SK-N-DZ (cell line): ENCODE measurements at places on chromosomes 1 and 21.

DNA sequence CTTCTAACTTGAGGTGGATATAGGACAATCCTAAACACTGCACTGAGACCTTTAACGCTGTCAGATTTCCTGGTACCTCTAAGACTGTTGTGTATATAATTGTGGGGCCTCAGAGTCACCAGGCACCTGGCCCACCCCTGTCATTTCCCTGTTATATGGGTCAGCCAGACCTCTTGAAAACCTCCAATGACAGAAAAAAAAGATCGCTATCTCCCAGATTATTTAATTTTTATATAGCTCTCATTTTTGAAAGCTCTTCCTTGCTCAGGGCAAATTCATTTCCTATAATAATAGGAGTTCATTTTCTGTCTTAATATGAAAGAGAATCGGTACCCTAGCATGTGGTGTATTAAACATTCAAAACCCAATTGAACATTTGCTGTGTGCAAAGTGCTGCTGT, 56.7 kb downstream of the ZP4 start:
- DNase-seq = peak; percentile 15

- no peak for DNase-seq
These were observed 61.3 kb downstream of the ASTN1 start for GRCh38 chr1:177103005-177103852.

GRCh38 chr1:210650403-210650802, 321.7 kb downstream of the HHAT start:
- DNase-seq = no peak

DNA sequence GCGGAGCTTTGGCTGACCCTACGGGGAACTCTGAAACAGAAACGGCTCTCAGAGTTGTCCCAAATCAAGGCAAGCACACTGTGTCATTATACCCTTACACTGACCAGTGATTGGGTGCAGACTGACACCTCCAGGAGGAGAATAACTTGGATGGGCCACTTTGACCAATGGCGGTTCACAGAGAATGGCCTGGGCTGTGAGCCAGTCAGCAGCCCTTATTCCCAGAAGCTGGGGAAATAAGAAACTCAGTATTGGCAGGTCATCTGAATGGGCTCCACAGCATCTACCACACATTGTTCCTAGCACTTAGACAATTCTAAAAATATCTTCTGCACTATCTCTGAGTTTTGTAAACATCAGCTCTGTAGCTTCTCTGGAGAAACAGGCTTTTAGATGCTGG, 265.2 kb downstream of the ADGRL2 start:
- DNase-seq = no peak

- DNase-seq = peak; percentile 28
These were observed 501.8 kb upstream of the ZRANB2 start for GRCh38 chr1:71582673-71583072.

DNA sequence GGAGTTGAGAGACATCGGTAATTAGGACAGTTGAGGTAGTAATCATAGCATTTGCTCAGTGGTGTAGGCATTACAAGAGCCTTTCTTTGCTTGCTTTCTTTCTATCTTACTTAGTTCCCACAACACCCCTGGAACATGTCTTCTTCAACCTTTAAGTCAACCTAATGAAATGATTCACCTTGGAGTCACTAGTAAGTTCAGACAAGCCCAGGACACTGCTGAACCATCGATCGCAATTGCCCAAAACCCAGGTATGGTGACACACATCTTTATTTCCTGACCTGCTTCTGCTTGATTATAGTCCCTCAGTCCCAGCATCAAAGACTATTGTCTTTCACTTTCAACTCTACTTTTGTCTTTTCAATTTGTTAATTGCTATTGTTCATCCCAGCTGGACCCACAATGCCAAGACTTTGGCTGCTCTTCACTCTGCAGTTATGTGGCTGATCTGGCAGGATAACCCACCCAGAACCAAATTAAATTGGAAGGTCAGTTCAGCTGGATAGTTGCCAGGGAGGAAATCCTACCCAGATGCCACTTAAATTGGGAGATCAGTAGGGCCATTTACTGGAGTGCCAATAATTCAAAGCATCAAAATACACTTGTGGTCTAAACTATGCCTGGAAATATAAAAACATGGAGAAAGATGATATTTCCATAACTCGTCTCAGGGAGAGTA, 272.9 kb downstream of the RWDD3 start:
- DNase-seq = no peak

DNA sequence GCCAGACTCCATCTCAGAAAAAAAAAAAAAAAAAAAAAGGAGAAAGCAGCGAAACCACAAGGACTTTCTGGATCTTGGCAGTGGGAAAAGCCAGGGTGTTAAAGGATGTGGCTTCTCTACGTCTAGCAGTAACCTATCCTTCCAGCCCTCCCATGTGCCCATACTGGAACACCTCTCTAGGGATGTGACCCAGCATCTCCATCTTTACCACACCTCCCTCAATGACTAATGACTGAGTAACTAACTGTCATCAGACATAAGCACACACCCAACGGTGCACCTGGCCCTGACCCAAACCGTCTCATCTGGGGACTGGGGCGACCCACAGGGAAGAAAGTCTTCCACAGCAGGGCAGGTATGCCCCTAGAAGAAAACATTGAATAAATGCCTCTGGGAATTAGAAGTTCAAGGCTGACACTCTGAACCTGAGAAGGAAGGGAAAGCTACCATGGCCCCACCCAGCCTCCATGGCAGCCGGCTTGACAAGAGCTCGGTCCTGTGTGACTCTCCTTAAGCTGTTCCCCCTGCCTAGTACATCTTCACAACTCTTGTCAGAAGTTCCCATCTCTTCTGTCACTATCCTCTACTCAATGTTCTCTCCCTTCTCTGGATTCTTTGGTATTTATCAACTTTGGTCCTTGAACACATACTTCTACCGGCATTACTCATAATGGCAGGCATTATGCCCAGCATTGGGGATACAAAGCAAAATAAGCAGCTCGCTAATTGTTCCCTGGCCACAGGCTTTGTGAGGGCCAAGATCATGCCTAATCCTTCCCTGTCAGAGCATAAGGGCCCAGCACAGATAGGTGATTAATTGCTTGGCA, 14.8 kb upstream of the PAQR6 start:
- DNase-seq = no peak

DNA sequence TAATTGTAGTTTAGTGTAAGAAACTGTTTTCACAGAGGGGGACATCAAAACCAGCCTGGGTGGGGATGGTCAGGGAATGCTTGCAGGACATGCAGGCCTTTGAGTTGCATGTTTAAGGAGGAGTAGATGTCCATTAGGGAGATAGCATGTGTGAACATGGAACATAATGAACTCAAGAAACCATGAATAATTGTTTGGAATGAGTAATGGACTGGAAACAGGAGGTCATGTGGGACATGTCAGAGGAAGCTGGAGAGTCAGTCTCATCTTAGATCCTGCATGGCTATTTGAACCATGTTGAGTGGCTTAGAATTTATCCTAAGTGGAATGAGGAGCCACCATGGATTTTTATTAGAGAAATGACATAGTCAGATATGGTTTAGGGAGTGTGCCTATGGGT, 86.4 kb downstream of the RPE65 start:
- DNase-seq = no peak

DNA sequence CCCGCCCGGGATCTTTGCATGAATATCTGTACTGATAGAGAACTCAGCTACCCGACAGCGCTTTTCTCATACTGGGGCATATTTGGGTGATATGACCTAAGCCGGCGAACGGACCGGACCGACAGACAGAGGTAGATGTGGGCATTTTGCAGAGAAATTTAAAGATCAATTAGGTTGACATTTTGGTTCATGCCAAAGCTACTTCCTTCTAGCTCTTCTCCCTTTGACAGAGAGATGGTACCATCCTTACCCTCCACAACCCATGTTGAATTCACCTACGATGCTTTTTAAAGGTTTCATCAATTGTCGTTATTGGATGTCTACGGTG, 459 bp downstream of the ARV1 start:
- DNase-seq = no peak

- no peak for DNase-seq
These were observed 832 bp downstream of the MRPL20 start for GRCh38 chr1:1406101-1406820.

- no peak for DNase-seq
These were observed 12.0 kb upstream of the CTSS start for GRCh38 chr1:150777544-150777943.

DNA sequence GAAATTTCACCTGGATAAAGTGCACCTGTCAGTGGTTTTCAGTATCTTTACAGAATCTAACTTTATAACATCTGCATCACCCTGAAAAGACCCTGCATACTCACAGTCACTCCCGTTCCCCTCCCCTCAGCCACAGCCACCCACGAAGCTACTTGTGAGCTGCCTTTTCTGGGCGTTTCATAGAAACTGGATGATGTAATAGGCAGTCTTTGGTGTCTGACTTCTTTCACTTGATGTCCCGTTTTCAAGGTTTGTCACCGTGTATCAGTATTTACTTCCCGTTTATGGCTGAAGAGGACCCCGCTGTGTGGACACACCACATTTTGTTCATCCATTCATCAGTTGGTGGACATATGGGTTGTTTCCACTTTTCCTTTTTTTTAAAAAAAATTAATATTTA, 47.8 kb upstream of the LRRC3 start:
- no peak for DNase-seq

GRCh38 chr1:103901072-103901471, 151.4 kb downstream of the AMY1C start:
- DNase-seq = peak; percentile 53

GRCh38 chr1:85448358-85448757, 16.6 kb downstream of the DDAH1 start:
- DNase-seq = no peak

GRCh38 chr1:89823679-89824292, 3.0 kb downstream of the LRRC8D start:
- DNase-seq = no peak

- peak; percentile 75 for DNase-seq
These were observed 31.2 kb downstream of the CDCP2 start for GRCh38 chr1:54121482-54122134.

DNA sequence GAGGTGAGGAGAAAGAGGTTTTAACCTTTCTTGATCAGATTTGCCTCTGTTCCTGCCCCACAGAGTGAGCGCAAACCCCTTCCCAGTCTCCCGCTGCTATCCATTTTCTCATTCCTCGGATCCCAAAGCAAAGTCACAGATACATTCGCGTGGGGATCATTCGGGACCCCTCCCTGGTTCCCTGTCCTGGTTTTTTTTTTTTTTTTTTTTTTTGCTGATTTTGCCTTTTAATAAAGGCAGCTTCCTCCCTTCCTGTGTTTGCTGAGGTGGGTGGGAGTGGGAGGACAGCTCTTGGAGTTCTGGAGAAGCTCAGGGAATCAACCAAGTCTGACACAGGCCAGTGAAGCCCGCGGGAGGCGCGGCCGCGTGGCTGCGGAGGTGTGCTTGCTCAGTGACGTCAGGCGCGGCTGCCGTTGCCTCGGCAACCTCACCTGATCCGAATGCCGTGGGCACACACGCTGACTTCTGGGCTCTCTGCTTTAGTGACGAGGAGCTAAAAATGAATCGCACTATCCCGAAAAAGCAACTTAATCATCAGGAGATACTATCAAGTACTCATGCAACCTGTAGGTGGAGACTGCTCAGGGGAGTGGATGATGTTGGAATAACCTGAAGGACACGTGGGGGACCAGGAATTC, 106.4 kb downstream of the TBX19 start:
- DNase-seq = peak; percentile 25

GRCh38 chr21:42400525-42400924, 3.2 kb upstream of the UBASH3A start:
- no peak for DNase-seq

GRCh38 chr1:25134801-25135461, 97.4 kb downstream of the SYF2 start:
- DNase-seq = peak; percentile 34

DNA sequence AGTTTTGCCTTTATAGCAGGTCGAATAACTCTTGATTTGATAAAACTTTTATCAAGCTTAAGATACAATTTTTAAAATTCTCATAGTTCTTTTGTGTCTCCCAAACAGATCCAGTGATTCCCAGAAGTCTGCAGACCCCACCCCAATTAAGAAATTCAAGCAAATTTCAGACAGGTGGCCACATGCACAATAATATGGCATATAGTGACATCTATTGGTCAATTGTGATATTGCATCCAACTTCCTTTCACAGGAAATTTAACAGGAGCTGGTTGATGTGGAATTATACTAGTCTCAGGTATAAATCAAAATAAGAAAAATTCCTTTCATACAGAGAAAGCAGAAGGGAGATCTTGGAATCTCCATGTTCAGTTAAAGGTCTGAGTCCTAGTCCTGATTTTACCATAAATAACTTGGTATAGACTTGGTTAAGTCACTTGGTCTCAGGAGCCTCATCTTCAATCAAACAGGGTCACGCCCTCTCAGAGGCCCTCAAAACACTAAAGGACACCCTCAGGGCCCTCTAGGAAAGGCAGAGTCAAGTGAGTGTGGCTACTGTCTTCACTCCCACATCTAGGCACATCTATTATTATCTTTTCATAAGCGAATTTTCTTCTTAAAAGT, 24.1 kb downstream of the PIGM start:
- DNase-seq = peak; percentile 54

DNA sequence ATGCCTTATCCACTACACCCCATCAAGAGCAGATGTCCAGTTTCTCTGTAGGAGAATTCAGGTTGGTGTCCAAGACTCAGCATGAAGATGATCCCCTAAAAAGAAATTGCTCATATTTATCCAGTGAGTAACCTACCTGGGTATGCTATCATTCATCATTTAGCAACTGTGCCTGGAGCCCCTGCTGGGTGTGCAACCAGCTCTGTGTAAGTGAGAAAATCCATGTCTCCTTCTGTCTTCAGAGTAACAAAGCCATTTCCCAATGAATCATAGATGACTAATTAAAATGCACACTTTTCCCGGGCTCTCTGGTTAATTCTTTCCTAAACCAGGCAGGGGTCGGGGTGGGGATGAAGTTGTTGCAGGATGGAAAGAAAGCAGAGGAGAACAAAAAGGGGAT, 35.8 kb downstream of the OLFML3 start:
- no peak for DNase-seq

GRCh38 chr1:209349363-209350308, 233.9 kb upstream of the CAMK1G start:
- DNase-seq = peak; percentile 82

DNA sequence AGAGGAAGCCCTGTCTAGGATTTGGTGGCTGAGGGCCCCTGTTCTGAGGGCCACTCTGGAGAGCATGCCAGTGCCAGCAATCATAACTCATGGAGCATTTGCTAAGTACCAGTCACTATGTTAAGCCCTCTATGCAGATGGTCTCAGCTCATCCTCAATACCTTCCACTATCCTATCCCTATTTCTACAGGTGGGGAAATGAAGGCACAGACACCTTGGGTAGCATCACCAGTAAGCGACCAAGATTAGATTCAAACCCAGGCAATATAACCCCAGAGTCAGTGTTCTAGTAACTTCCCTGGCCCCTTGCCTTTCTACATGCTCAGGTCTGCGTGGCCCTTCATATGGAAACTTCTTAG, 7.9 kb upstream of the NBPF1 start:
- DNase-seq = no peak

DNA sequence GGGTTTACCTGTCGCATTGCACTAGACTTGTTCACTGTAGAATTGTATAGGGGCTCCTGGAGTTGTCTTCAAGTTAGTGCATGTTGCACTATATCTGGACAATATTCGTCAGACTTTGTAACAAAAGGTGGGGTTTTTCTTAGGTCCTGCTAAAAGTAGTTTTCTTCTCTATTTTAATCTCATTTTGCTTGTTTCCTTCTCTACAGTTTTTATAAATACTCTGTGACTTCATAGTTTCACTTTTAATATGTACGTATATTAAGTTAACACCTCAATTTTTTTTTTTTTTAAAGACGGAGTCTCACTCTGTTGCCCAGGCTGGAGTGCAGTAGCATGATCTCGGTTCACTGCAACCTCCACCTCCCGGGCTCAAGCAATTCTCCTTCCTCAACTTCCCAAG, 26.5 kb upstream of the MRPS6 start:
- no peak for DNase-seq
